GM12892 (cell line): ENCODE measurements at places on chromosomes 13 and 19.
A peak's percentile ranks its signal among the peaks of the same experiment; 100 is the strongest.

- DNase-seq = no peak
Observed at GRCh38 chr13:79525064-79525857, 44.3 kb downstream of the NDFIP2 start.

DNA sequence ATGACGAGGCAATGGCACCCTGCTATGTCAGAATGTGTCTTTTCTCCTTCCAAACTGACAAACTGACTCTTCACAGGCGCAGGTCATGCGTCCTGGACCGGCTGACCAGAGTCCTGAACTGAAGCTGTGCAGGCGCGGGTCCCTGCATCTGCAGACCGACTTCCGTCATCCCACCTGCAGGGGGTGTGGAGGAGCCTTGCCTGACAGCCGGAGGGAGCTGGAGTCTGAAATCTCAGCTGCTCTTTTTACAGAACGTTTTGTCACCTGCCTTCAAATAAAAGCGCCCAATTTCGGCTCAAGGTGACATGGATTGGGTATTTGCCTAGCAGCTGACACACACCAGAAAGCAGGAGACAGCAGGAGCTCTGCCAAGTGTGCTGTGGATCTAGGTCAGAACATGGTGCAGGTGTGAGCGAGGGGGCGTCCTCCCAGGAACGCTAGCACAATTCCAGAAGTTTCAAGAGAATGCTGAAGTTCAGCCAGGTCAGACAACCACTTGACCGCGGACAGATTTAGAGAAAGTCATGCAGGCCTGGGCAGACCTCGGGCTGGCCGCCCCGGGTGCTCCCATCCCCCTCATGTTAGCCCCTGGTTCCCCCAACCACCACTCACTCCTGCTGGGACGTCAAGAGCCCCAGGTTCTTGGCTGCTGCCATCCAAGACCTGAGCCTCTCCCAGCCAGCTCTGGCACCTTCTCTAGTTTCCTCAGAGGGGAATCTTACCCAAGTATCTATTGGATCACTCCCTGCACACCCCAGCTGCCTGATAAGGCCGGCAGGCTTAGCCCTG lies 32.8 kb downstream of the ELL start:
- DNase-seq = no peak

- no peak for DNase-seq
Observed at GRCh38 chr13:89862691-89863036, 1484.8 kb upstream of the MIR17HG start.

GRCh38 chr19:711254-711653 lies 2.5 kb downstream of the PALM start:
- no peak for DNase-seq

DNA sequence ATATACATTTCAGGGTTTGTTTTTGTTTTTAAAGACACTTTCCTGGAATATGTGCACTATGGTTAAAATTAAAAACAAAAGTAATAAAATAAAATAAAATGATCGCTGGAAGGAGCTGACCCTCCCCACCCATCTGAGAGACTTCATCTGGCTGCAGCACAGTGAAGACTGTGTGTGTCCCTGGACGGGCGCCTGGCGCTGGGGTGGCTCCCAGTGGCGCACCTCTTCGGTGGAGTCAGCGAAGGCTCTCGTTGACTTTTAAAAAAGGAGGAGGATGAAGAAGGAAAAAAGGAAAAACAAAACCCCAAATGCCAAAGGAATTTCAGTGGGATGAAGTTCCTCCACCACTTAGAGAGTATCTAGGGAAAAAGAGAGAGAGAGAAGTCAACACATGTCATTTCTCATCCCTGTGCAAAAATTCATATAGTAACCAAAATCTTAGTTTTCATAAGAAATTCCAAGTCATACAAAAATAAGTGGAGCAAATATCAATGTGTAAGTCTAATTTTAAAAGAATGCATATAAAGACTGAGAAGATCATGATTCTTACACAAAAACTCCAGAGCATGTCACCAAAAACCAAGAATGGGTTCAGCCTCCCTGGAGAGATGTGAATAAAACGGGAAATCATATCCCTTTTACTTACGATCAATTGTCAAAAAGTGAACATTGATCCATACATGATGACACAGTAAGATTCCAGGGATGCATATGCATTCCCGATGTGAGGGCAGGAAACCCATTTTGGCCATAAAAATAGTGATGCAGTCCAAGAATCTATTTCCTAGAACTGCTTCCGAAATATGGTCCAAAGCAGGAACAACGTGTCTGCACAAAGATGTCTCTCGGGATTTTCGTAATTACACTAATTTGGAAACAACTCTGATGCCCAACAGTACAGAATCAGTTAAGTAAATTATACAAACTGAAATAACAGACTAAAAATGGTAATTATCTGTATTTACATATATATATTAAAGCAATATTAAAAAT lies 123.8 kb downstream of the STK24 start:
- DNase-seq = no peak

- no peak for DNase-seq
Observed at GRCh38 chr13:93727211-93728141, 500.9 kb downstream of the GPC6 start.

- DNase-seq = no peak
Observed at GRCh38 chr13:113029487-113030258, 60.7 kb downstream of the MCF2L start.

DNA sequence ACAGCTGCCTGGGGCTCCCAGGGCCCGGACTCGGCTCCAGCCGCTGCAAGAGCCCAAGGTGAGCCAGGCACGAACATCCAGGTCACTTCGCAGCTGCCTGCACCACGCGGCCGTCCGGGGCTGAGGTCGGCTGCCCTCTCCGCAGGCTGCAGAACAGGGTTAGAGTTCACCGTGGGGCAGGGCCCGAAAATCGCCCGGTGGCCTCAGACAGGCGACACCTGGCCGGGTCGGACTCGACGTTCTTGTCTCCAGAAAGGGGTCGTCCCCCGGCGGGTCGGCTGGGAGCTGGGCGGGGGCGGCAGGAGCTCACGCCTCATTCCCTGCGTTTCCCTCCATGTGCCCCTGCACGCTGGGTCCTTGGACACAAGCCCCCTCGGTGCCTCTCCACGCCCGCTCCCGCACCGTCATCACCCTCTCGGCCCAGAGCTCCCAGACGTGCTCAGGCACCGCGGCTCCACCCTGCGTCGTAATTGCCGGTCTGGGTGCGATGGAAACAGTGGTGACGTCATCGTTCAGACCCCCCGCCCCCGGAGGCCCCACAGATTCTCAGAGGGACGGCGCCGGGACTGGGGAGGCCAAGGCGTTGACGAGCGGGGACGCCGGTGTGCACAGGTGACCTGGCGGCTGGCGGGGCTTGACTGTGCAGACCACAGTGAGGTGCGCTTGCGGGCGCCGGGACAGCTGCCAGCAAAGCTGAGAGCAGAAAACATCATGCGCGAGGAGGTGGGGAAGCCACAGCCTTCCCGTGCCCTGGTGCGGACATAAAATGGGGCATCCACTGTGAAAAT lies 4.0 kb upstream of the GRIN3B start:
- DNase-seq = no peak

GRCh38 chr13:74819549-74819948 lies 662.4 kb downstream of the TBC1D4 start:
- DNase-seq = no peak

- DNase-seq = no peak
Observed at GRCh38 chr19:47019431-47020041, at the start of gene NPAS1. Gene NPAS1 (plus strand): TSS chr19:47019837. CDS start chr19:47021048, 1,211 bp downstream.

- no peak for DNase-seq
Observed at GRCh38 chr19:49971991-49972411, 11.0 kb upstream of the SIGLEC11 start.

DNA sequence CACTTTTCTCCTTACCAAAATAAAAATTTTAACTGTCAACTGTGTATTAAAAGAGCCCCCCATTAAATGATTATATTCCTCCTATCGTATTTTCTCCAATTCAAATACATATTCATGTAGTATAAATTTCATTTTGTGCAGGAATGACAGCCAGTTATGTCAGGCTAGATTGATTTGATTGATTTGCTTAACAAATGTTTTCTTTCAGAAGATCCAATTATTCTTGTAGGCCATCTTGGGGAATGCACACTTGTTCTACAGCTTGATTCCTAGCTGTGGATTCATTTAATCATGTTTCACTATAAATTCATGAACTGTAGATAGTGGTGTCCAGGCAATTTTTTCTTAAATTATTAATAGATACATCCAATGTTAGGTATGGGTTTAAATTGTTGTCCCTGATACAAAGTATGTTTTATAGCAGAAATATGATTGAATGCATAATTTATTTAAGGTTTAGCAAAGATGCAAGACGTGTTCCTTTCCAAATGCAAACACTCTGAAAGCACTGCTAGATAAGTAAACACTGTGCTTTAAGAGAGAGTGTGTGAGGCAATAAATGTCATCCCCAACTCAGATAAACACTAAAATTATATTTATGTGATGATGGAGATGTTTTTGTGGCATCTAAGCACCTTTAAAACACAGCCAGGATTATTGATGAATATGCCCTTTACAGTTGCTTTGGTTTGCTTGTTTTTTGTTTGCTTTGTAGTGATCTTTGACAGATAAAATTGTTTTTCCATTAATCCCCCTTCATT lies 531.1 kb downstream of the DCT start:
- no peak for DNase-seq

- no peak for DNase-seq
Observed at GRCh38 chr19:51161266-51161665, 19.2 kb downstream of the SIGLEC7 start.

DNA sequence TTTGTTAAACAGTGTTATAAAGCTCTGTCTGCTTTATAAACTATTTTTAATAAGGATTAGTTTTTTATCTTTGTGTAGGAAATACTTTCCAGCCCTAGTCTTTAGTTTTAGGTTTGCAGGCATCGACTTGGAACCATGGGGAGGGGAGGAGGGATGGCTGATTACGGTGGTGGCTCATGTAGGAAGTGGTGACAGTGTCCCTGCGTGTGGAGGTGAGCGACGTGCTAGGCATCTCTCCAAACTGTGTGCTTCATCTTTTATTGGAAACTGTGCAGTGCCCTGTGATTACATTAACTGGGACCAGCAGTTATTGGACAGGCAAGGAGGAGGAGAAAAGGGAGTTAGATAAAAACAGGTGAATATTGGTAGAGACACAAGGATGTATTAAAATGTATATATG lies 203.8 kb downstream of the ATP8A2 start:
- no peak for DNase-seq

- no peak for DNase-seq
Observed at GRCh38 chr13:102255409-102255808, 146.4 kb downstream of the FGF14 start.

DNA sequence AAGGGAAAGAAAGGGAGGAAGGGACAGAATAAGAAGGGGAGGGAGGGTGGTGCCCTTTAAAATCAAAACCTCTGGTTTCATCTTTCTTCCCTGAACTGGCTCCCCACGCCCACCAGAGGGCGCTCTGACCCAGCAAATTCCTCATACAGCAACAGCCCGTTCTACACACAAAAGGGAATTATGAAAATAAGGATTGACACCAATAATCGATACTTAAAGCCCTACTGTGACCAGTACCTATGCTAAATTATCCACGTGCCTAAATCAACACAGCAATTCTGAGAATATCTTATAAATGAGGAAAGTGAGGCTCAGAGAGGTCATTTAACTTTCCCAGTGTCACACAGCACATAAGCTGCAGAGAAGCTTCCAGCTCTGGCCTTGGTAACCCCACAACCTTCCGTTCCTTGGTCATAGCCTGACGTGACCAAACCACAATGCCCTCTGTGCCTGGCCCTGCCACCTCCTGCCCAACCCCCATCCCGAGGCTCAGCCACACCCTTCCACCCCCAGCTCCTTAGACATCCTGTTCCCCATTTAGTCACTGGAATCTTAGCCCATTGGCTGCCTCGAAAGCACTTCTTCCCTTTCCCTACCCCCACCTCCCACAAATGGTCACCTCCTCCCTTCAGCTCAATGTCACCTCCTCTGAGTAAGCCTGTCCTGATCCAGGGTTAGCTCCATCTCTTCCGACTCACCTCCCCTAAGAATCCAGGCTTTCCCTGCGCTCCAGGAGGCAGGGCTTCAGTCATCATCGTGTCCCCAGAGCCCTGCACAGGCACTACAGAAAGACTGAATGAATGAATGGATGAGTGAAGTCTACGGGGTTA lies 34.2 kb upstream of the PNMA8B start:
- peak; percentile 60 for DNase-seq

- no peak for DNase-seq
Observed at GRCh38 chr19:46958532-46958931, 61.1 kb upstream of the NPAS1 start.

GRCh38 chr19:47152632-47153031 lies 22.0 kb downstream of the SAE1 start:
- no peak for DNase-seq

DNA sequence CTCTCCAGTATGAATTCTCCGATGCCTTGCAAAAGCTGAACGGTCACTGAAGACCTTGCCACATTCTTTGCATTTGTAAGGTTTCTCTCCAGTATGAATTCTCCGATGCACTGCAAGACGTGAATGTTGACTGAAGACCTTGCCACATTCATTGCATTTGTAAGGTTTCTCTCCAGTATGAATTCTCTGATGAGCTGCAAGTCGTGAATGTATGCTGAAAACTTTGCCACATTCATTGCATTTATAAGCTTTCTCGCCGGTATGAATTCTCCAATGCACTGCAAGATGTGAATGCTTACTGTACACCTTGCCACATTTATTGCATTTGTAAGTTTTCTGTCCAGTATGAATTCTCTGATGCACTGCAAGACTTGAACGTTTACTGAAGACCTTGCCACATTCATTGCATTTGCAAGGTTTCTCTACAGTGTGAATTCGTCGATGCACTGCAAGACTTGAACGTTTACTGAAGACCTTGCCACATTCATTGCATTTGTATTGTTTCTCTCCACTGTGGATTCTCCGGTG lies 20.0 kb upstream of the ZNF841 start:
- DNase-seq = no peak

- DNase-seq = no peak
Observed at GRCh38 chr13:104477261-104477660, 1411.0 kb upstream of the SLC10A2 start.

DNA sequence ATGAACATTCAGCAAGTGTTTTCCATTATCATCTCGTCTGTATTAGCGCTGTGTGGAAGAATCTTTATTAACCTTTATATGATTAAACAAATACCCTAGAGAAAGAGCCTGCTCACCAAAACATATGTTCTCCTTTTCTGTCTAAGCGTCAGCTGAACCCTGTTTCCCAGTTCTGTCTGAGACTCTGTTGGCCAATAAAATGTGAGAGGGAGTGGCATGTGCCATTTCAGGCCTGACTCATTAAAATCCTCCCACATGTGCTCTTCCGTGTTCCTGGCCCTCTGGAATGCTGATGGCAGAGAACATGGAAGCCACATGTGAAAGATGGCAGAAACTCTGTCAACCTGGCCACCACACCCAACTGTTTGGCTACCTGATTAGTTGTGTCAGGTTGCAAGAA lies 181.9 kb upstream of the EDNRB start:
- no peak for DNase-seq

- DNase-seq = no peak
Observed at GRCh38 chr13:108049211-108049610, 166.1 kb downstream of the LIG4 start.
